ENCODE measurements at places on chromosomes 5 and 9.
A peak's percentile ranks its signal among the peaks of the same experiment; 100 is the strongest.

DNA sequence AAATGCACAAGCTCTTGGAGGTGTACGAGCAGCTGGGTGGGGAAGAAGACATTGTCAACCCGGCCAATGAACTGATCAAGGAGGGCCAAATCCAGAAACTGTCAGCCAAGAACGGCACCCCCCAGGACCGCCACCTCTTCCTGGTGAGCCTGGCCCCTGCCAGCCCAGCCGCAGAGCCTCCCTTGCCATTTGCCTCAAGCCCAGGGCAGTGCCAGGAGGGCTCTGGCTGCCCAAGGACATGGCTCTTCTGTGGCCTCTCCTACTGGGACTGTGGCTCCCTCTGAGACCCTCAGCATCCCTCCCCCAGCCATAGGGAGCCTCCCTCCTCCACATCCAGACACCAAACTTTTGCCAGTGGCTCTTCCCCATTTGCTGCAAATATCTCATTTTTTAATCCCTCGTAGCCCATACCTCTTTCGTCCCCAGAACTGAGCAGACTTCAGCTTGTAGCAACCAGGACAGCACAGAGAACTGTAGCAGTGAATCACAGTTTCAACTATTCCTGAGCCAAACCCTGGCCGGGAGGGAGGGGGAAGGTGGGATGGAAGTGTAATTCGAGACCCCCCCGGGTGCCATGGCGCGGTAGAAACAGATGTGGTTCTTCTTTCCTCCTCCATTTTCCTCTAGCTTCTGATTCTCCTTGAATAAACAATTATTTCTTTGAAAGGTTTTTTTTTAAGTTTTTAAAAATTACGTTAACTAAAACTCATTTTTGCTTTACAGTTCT, 44.5 kb upstream of the SUSD3 start:
- H3K4me1 ChIP-seq = no peaks in the 10 kb centered on the region
- no peak overlapping the region for H3K4me3 ChIP-seq
- H3K27me3 ChIP-seq = no peaks in the 10 kb centered on the region
- DNase-seq = no peak
- peaks cover 52% of the 10 kb centered on the region for H3K36me3 ChIP-seq

GRCh38 chr5:180605554-180606214, 14.4 kb upstream of the SCGB3A1 start:
- no peaks in the 10 kb centered on the region for H3K4me1 ChIP-seq
- no peaks in the 10 kb centered on the region for H3K36me3 ChIP-seq
- peaks cover 3% of the 10 kb centered on the region for H3K27me3 ChIP-seq
- H3K4me3 ChIP-seq = no peak overlapping the region

DNA sequence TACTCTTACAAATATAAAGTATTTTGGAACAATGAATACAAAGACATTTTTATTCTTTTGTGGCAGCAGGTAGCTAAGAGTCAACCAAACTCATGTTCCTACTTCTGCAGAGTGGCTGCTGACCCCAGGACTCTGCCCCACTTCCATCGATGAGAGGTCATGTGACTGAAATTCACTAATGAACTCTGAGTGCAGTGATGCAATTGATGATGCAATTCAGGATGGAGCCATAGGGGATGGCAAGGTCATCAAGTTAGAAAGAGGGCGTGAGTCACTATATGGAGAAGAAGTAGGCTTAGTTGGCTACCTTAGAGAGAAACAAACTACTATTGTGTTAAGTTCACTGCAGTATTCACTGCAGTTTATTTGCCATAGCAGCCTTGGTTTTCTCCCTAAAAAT, 340.4 kb downstream of the CTNND2 start:
- no peak overlapping the region for H3K4me3 ChIP-seq
- H3K4me1 ChIP-seq = no peaks in the 10 kb centered on the region
- DNase-seq = no peak
- peaks cover 2% of the 10 kb centered on the region for H3K36me3 ChIP-seq

GRCh38 chr9:107060062-107060461, 197.1 kb downstream of the ZNF462 start:
- DNase-seq = no peak
- peak overlapping the region; percentile 82 for H3K27ac ChIP-seq
- no peak overlapping the region for H3K4me3 ChIP-seq
- H3K27me3 ChIP-seq = peaks cover 27% of the 10 kb centered on the region
- peaks cover 3% of the 10 kb centered on the region for H3K4me1 ChIP-seq
- no peaks in the 10 kb centered on the region for H3K36me3 ChIP-seq

GRCh38 chr5:128426090-128426534, 111.9 kb downstream of the FBN2 start:
- DNase-seq = no peak
- no peak overlapping the region for H3K27ac ChIP-seq
- H3K4me3 ChIP-seq = no peak overlapping the region
- no peaks in the 10 kb centered on the region for H3K27me3 ChIP-seq
- no peaks in the 10 kb centered on the region for H3K36me3 ChIP-seq

- H3K27me3 ChIP-seq = no peaks in the 10 kb centered on the region
- H3K27ac ChIP-seq = peak overlapping the region; percentile 100
- H3K4me3 ChIP-seq = peak overlapping the region; percentile 100
- H3K36me3 ChIP-seq = peaks cover 7% of the 10 kb centered on the region
- peaks cover 28% of the 10 kb centered on the region for H3K4me1 ChIP-seq
Measured at GRCh38 chr9:121075251-121076036, 689 bp downstream of the CNTRL start.

GRCh38 chr5:119019949-119020348, 31.6 kb upstream of the DTWD2 start:
- H3K36me3 ChIP-seq = no peaks in the 10 kb centered on the region
- peak overlapping the region; percentile 25 for H3K27ac ChIP-seq

DNA sequence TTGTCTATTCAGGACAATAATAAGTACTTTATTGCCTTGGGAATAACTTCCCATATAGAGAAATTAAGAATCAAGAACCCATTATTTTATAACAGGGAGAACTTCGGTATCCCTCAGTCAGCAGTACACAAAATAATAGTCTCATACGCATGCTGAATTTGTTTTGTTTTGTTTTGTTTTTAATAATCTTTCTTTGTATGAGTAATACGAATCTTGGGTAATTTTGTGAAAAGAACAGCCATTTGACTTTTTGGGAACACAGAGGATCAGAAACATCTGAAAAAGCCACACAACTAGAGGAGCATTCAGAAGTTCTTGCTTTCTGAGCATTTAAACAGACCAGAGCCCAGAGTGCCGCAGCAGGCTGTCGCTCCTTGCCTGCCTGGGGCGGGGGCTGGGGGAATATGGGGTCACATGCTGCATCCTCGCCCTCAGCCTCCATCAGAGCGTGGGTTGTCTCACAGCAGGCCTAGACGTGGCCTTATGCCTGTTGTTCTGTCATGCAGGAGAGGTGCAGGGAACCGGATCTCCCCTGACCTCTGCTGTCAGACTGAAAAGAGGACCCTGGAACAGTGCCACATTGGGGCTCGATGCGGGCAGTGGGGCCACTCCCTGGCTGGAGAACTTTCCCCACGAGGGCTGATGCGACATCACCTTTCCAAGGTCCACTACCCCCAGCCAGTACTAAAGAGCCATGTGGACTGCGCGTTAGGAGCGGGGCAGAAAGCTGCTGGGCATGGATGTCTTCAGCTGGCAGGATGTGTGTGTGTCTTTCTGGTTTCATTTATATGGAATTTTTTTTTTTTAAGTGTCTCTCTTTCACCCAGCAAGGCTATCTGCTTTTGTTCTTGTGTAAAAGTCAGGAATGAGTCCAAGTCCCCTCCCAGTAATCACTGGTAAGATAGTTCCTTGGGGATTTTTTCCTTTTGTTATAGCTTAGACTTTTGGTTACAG, 133.4 kb upstream of the OTULINL start:
- no peaks in the 10 kb centered on the region for H3K27me3 ChIP-seq
- no peak overlapping the region for H3K4me3 ChIP-seq
- H3K36me3 ChIP-seq = peaks cover 25% of the 10 kb centered on the region

- H3K36me3 ChIP-seq = no peaks in the 10 kb centered on the region
- DNase-seq = no peak
- H3K4me3 ChIP-seq = no peak overlapping the region
- H3K27me3 ChIP-seq = no peaks in the 10 kb centered on the region
- H3K4me1 ChIP-seq = no peaks in the 10 kb centered on the region
- no peak overlapping the region for H3K27ac ChIP-seq
Measured at GRCh38 chr9:105833271-105833975, 139.1 kb downstream of the TMEM38B start.

DNA sequence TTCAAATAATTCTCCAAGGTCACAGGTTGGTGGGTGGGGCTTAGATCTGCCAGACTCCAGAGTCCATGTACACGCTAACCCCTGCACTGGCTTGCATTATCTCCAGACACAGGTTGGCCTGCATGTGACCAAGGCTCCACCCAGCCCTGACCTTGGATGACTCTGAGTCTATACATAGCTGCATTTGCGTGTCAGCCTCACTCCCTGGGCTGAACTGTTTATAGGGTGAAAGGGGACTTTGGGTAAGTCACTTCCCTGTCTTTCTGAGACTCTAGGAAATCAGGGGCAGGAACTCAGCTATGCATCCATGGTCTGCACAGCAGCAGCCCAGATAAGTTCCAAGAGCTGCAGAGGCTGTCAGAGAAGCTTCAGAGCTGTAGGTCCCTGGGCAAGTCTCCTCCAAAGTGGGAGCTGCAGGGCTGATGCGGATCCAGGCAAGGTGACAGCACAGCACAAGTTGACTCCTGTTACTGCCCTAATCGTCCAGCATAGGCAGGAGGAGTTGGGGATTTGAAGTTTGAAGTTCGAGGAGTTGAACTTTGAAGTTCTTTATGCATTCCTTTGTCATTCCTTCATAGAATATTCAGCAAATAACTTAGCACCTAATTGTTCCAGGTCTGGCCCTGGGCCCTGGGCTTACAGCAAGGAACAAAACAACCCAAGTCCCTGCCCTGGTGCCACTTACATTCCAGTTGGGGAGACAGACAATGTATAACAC, 53.4 kb downstream of the SLC22A5 start:
- peaks cover 85% of the 10 kb centered on the region for H3K4me1 ChIP-seq
- H3K27ac ChIP-seq = peak overlapping the region; percentile 84
- no peaks in the 10 kb centered on the region for H3K27me3 ChIP-seq

DNA sequence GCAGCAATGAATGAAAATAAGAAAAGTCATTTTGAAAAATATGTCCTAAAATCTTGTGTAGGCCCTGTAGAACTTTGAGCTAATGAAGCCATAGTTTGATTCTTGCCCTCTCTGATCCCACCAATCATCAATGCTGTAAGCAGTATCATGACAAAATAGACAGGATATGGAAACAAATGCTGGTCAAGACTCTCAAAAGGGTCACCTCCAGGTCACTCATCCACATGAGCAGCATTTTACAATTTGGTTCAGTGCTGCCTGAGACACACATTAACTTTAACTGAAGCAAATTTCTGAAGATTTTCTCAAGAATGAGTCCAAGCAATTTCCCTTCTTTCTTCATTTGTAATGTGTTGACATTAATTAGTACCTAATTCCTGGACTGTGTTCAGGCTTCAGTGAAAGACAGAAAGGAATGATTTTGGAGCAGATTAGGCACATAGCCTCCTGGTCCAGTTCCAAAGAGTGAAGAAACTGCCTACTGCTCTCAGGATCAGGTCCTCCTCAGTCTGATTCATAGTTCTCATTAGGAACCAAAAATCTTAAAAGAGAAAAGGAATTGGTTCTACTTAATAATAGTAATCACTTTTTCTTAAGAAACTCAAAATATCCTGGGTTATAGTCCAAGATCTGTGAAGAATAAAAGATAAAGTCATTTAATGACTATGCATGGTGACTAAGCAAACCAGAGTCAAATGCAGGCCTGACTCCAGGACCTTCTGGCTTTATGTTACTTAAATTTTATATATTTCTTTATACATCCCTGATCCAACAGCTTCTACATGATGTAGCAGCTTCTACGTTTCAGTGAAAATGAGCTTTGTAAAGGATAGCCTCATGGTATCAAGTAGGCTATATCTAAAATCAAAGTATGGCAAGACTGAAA, 192.1 kb upstream of the RGMB start:
- H3K27me3 ChIP-seq = no peaks in the 10 kb centered on the region
- H3K4me3 ChIP-seq = no peak overlapping the region
- H3K4me1 ChIP-seq = no peaks in the 10 kb centered on the region
- no peak for DNase-seq

- no peak for DNase-seq
- peaks cover 93% of the 10 kb centered on the region for H3K4me1 ChIP-seq
- H3K36me3 ChIP-seq = peaks cover 59% of the 10 kb centered on the region
- peak overlapping the region; percentile 66 for H3K4me3 ChIP-seq
- H3K27me3 ChIP-seq = no peaks in the 10 kb centered on the region
- H3K27ac ChIP-seq = peak overlapping the region; percentile 94
Measured at GRCh38 chr5:10577371-10578292, 13.8 kb downstream of the ANKRD33B start.

DNA sequence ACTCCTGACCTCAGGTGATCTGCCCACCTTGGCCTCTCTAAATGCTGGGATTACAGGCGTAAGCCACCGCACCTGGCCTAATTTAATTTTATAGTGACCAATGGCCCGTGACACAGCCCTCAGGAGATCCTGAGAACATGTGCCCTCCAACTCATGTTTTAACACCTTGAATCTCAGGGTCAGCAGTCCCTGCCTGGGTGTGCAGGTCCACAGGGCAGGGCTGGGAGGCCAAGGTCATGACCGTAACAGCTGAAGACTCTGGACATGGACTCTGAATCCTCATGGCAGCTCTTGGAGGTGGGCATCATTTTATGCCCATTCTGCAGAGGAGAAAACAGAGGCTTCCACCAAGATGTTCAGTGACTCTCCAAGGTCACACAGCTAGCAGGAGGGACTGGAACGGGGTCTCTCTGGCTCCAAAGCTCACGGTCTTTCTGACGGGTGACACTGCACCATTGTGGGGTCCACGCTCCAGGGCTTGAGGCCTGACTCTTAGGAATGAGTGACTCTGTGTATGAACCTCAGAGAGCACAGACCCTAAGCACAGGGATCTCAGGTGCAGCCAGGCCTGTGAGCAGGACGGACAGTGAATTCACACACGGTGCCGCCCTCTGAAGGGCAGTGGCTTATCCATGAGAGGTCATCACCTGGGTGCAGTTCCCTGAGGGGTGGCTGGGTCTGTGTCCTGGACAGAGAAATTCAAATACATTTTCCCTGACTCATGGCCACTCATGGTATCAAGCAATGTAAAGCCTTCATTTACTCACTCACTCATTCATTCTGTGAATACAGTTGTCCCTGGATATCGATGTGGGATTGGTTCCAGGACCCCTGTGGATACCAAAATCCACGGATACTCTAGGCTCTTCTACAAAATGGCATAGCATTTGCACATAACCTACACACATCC, 32.8 kb upstream of the LAMC3 start:
- no peak overlapping the region for H3K27ac ChIP-seq
- H3K27me3 ChIP-seq = peaks cover 45% of the 10 kb centered on the region
- H3K4me3 ChIP-seq = no peak overlapping the region
- DNase-seq = no peak
- peaks cover 4% of the 10 kb centered on the region for H3K4me1 ChIP-seq

DNA sequence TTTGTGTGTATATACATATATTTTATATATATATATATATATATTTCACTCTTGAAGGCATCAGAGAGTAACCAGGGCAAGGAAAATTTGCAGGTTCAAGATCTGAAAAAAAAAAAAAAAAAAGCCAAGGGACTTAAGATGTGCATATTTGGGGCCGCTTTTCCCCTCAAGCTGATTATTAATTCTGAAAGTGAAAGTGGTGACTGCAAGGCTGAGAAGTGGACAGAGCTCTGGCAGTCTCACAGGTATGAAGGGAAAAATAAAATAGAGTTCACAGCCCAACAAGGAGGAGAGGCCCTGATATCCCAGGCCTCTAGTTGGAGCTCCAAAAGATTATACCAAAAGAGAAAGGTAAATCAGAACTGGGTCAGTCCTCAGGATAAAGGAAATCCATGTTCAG, 234.4 kb upstream of the GAS1 start:
- DNase-seq = no peak
- H3K27me3 ChIP-seq = no peaks in the 10 kb centered on the region
- H3K27ac ChIP-seq = no peak overlapping the region
